ENCODE measurements at places on chromosomes 7 and 10. TPM values are rescaled to one million over a fixed set of nuclear protein-coding genes. Genes with fewer than 3 reads are reported as not detected.

Gene ANKRD61
- 1.1 TPM for total RNA-seq

Gene PPP3CB
- 60.2 TPM for total RNA-seq

Gene CDNF
- 0.34 TPM for total RNA-seq

Gene PDE6C
- not detected for total RNA-seq

Gene SGMS1
- total RNA-seq: 13.2 TPM

Gene BPGM
- total RNA-seq: 14.0 TPM

Gene KDM7A
- 9.6 TPM for total RNA-seq

GRCh38 chr10:13993673-13994089, 337.0 kb downstream of the FRMD4A start:
- DNase-seq: no peak

GRCh38 chr10:5813091-5813340, 218 bp downstream of the GDI2 start:
- DNase-seq: no peak

GRCh38 chr7:88314061-88314491, 7.4 kb upstream of the STEAP4 start:
- no peak for DNase-seq

- DNase-seq: no peak
Observed at GRCh38 chr7:136234040-136234439, 256.9 kb upstream of the MTPN start.

- no peak for DNase-seq
Observed at GRCh38 chr10:124465003-124465776, 3.6 kb downstream of the LHPP start.

- DNase-seq: no peak
Observed at GRCh38 chr7:132407764-132408163, 168.5 kb downstream of the PLXNA4 start.

DNA sequence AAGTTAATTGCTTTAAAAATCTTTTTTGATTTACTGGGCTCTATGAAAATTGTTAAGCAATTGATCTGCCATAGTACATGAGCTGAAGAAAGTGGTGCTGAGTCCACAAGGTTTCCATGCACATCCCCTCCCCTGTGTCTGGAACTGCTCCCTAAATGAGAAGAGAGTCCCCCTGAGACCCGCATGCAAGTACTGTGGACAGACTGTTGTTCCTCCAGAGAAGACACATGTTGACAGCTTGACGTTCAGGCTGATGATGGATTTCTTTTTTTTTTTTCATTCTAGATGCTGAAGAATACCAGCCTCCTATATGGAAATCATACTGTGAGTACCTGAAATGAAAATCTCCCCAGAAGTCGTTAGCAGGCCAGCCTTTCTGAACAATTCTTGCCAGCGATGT, 159.8 kb downstream of the CHN2 start:
- DNase-seq: no peak

- DNase-seq: no peak
Observed at GRCh38 chr10:12188656-12189055, 7.0 kb downstream of the NUDT5 start.

DNA sequence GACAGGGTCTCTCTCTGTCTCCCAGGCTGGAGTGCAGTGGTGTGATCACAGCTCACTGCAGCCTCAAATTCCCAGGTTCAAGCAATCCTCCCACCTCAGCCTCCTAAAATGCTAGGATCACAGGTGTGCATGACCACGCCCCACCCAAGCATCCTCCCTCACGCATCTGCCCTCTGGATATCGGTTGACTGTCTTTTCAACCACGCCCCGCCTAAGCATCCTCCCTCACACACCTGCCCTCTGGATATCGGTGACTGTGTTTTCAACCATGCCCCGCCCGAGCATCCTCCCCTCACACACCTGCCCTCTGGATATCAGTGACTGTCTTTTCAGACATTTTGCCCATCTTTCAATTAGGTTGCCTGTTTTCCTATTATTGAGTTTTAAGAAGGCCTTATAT, 140.5 kb downstream of the MAD1L1 start:
- no peak for DNase-seq

- no peak for DNase-seq
Observed at GRCh38 chr7:153408360-153409335, 643.5 kb upstream of the DPP6 start.

GRCh38 chr7:44633254-44634186, 27.1 kb downstream of the OGDH start:
- DNase-seq: no peak

DNA sequence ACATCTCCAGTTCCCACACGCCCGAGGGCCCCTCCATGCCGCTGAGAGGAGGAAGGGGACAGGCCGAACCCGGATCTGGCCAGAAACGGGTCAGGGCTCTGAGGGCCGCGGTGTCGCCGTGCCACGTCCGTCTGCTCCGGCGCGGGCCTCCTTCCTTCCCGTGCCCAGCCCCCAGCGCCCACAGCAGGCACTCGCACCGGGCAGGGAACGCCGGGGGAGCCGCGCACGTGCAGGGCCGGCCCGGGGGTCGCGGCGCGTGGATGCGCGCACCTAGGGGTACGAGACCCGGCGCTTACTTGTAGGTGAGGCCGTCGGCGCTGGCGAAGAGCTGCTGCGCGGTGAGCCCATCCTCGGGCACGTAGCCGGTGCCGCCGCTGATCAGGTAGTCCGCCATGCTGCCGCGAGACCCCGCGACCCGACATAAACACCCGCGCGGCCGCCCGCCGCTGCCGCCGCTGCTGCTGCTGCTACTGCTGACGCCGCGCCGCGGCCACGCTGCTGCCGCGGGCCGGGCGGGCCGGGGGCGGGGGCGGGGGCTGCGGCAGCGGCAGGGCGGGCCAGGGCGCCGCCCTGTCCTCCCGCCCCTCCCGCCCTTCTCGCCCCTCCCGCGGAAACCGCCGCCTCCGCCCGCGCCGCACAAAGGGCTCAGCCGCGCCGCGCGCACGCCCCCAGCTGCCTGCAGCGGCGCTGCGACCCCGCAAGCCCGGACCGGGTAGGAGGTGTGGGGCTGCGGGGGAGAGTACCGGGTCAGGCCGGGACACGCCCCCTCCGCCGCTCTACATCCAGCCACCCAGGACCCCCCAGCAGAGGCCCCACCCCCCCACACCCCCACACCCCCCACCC, 4.1 kb downstream of the IMPDH1 start:
- DNase-seq: peak; percentile 74

DNA sequence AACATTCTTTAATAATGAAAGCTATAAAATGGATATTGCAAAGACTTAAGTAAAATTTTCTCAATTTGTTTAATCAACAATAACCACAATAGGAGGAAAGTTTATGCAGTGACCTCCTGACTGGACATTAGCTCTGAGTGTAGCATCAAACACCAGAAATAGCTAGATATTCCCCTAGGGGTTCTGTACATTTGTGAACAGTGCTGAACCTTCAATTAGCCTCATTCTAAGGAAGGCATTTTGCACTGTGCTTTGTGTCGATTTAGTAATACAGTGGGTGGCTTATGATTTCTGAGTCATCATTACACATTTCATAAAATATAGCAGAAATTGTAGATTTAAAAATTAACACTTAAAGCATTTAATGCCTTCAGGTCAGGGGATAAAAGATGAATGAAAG, 367.3 kb upstream of the PCDH15 start:
- no peak for DNase-seq

GRCh38 chr7:2166625-2167280, 66.0 kb downstream of the MAD1L1 start:
- DNase-seq: no peak

DNA sequence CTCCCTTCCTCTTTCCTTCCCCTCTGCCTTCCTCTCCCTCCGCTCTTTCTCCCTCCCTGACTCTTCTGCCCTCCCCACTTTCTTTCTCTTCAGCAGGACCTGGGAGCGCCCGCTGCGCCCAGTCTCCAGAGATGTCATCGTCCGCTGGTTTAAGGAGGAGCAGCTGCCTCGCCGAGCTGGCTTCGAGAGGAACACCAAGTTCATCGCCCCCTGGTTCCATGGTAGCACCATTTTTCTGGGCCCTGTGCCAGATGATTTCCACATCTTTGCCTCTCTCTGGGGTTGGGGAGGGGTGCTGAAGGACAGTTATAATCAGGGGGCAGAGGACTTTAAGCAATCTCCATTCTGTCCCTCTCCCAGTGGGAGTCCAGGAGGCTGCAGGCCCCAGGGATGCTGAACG, 71.6 kb downstream of the SH2D4B start:
- no peak for DNase-seq

GRCh38 chr7:148914208-148914777, 30.2 kb upstream of the EZH2 start:
- peak; percentile 58 for DNase-seq

- DNase-seq: peak; percentile 26
Observed at GRCh38 chr7:108045154-108045553, 42.2 kb upstream of the LAMB1 start.

GRCh38 chr10:113959383-113959760, 84.3 kb upstream of the ADRB1 start:
- no peak for DNase-seq

- no peak for DNase-seq
Observed at GRCh38 chr10:11866199-11866925, 43.2 kb downstream of the PROSER2 start.

DNA sequence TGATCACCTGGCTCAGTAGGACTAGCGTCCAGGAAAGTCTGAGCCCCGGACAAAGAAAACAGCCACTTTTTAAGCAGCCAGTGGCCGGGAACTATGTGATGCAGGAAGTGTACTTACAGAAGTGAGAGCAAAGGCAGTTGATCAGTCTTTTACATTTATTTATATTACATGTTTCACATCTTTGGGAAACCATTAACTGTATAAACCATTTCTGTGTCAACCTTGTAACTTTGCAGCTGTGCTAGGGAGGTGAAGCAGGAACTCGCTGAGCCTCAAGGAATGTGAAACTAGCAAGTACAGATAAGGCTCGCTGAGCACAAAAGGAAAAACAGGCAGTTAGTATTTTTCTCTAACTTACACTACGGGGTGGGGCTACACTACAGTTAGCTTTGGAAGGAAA, 39.9 kb upstream of the HECW1 start:
- no peak for DNase-seq

DNA sequence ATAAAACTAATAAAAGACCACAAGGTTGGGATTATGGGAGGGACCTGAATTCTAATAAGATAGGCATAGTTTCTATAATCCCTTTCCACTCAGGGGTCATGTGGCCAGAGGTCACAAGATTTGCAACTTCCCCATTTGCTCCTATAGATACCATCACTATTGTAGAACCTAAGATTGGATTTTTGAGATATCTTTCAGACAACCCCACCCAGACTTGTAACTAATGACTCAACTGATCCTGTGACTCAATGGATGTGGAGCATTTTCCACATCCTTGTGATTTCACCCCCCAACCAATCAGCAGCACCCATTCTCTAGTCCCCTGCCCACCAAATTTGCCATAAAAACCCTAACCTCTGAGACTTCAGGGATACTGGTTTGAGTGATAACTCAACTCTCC, 51.9 kb upstream of the PIK3AP1 start:
- DNase-seq: no peak

All from A673 (cell line).